Stimulated activated CD4-positive, alpha-beta T cell treated with anti-CD3 and anti-CD28 coated beads, Interleukin-2, amount 100 ng/mL, for 48 hours (primary cell): ENCODE measurements at places on chromosomes 7 and 10.

GRCh38 chr10:17586821-17587234 lies 30.3 kb downstream of the HACD1 start:
- DNase-seq, result no peak

DNA sequence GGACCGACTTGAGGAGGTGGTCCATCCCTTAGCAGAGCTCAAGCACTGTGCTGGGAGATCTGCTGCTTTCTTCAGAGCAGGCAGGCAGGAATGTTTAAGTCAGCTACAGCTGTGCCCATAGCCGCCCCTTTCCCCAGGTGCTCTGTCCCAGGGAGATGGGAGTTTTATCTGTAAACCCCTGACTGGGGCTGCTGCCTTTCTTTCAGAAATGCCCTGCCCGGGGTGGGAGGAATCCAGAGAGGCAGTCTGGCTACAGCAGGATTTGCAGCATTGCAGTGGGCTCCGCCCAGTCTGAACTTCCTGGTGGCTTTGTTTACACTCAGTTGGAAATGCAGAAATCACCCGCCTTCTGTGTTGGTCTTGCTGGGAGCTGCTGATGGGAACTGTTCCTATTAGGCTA lies 51.2 kb upstream of the SEMA3A start:
- DNase-seq, result no peak

GRCh38 chr7:130947792-130948580 lies 214.0 kb upstream of the KLF14 start:
- DNase-seq, result no peak

DNA sequence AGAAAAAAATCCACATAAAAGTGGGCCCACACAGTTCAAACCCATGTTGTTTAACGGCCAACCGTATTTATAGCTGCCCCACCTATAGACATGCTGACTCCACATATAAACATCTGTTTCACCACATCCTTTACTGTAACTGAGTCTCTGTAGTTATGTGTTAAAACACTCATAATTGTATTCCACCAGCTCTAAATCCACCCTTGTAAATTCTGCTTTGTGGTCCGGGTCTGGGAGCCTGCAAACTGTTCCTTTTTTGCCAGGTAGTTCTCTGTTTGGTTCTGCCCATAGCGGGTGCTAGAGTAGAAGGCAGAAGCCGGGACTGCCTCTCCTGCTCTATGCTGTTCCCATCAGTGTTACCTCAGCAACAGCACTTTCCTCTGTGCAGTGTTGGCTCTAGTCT lies 20.2 kb upstream of the FHIP2A start:
- DNase-seq, result no peak

GRCh38 chr10:35372329-35372728 lies 36.0 kb downstream of the CCNY start:
- no peak for DNase-seq

DNA sequence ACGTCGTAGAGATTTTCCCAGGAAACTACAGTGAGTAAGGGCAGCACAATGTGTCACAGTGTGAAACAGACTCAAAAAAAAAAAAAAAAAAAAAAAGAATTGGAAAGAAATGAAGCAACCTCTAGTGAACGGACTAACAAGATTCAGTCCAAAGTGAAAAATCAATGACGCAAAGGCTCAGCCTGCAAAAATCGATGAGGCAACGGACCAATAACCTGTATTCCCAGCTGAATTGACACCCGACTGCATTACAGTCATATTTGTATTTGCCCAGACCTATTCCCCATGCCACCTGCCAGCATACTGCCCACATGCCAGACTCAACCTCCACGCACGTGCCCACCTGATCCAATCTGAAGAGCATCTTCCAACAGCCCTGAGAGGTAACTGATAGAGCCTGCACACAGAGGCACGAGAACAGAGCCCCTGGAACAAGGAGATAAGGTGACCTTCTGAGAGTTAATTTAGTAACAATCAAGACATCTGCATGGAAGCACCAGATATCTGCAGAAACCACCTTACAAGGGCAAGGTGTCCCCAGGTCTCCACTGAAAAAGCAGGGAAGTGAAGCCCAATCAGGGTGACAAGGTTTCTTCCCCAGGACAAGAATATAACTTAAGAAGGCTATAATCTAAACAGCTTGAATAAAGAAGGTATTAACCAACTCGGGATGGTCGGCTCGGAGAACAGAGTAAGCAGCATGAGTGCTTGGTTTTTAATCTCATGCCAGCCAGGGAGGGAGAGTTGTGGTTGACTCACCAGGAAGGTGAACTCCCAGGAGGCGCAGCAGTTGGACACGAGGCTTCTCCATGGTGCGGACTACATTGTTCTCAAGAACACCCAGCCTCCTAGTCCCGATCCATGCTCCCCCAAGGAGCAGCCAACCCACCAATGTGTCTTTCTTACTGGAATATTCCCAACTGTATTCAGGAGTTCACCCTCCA lies 48.5 kb downstream of the PLXNA4 start:
- no peak for DNase-seq

DNA sequence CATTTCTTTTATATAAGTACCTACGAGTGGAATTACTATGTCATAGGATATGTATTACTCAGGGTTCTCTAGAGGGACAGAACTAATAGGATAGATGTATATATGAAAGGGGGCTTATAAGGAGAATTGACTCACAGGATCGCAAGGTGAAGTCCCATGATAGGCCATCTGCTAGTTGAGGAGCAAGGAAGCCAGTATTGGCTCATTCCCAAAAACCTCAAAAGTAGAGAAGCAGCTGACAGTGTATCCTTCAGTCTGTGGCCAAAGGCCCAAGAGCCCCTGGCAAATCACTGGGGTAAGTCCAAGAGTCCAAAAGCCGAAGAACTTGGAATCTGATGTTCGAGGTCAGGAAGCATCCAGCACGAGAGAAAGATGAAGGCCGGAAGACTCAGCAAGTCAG lies 59.8 kb downstream of the GALNT17 start:
- no peak for DNase-seq

DNA sequence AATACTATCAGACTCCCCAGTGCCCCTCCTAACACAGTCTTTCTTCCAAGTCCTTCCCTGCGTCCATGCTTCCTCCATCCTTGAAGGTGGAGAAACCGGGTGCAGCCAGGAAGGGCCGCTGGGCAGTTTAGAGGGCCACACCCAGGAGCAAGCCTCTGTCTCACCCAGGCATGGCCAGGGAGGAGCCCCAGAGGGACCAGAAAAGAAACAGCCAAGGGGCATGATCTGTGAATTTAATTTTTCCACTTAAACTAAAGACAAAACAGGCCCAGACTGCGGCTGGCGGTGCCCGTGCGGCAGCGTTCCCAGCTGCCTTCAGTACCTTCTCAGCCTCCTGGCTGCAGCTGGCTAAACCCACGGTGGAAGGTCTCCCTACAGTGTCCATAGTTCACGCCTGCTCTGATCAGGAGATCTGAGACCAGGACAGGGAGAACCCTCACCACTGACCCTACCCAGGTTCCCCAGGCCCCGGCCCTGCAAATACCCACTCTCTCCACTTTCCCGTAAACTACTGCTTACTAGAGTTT lies 12.9 kb downstream of the UNCX start:
- DNase-seq, result no peak

GRCh38 chr7:37046531-37047079 lies 322.3 kb upstream of the AOAH start:
- DNase-seq, result no peak

- DNase-seq, result no peak
Observed at GRCh38 chr10:112753961-112754411, 196.1 kb upstream of the TCF7L2 start.

DNA sequence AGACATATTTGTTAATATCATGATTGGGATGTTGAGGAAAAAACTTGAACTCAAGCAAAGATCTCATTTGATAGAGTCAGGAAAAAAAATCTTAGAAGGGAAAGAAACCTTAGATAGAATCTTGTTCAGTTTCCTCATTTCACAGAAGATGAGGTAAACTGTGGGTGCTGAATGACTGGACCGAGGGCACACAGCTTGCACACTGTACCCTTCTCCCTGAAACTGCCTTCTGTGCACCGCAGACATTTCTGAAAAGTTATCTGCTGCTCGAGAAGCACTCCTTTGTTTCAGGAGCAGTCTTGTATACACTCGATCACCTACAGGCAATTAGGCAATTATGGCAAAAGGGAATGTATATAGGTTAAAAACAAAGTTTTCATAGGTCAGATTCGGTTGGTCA lies 167.4 kb downstream of the SKAP2 start:
- no peak for DNase-seq
